ENCODE measurements at places on chromosomes 3 and 15.

DNA sequence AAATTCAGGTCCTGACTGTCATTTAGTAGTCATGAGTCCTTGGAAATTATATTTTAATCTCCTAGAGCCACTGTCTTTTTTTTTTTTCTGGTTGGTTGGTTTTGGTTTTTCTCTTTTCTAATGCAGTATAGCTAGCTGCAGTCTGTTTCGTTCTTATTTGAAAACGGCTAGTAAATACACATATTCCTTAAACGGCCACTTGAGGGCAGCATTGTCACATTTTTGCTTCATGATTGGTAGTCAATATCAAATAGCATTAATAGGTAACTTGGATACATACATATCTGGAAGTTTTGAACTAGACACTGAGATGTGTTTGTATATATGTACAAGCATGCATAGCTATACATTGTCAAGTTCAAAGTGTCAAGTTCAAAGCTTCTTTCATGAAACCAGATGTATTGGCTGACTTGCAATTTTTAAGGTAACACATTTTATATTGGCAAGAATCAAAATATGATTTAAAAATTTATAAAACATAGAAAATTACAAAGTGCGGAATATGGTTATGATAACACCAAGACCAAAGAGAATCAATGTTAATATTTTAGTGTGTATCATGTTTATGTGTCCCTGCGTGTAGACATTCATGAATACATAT is 22.5 kb downstream of the GABRA5 start:
- DNase-seq = no peak

DNA sequence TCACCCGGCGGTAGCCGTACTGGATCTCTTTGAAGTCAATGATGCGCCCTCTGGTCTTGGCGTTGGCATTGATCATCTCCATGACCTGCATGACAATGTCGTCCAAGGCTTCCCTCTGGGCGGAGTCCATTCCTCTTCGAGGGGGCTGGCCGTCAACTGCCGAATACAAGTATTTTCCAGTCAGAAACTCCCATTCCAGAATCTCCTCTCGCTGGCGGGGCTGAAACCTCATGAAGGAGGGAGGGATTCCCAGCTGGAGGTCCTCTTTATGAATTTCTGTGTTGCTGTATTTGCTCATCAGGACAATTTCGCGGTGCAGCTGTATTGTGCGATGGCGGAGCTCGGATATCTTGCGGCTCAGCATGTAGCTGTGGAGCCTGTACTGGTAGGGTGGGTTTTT is 73.4 kb downstream of the CHSY1 start:
- DNase-seq = no peak

GRCh38 chr3:40387001-40387894 is at the start of gene ENTPD3:
Gene ENTPD3, plus strand, starts transcription at chr3:40387184. Its CDS starts 874 bp downstream, at chr3:40388058.
- DNase-seq = no peak

GRCh38 chr15:70241561-70242320 is 144.0 kb upstream of the TLE3 start:
- no peak for DNase-seq

DNA sequence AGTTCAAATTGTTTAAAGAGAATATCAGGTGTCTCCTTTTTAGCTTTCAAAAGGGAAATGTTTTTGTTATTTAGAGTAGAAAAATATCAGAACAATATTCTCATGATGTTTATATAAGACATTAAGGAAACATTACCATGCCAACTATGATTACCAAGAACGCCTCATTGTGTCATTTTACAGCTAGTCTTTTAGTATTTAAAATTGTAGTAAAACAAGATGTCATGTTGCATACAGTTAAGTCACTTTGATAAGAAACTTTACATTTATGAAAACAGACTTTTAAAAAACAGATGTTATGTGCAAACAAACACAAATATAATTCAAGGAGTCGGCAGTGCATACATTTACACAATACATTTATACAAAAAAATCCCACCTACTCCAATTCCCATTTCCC is 4.4 kb downstream of the PLSCR4 start:
- no peak for DNase-seq

DNA sequence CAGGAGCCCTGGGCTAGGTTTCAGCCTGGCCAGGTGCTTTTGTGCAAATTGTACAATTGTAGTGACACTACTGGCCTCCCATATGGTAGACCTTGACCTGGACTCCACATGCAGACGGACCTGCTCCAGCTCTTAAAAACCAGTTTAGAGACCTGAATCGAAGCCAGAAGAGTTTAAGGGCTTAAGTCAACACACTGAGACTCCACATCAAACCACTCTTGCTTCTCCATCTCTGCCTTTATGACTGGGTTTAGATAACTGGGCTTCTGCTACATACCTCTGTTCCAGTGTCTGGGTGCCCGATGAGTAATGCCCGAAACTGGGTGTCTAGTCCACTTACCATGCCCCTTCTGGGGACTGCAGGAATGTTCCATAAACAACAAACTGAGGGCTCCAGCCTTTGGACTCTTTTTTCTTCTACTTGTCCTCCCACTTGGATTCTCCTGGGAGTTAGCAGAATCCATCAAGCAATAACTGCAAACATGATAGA is 32.8 kb downstream of the TMEM212 start:
- no peak for DNase-seq

DNA sequence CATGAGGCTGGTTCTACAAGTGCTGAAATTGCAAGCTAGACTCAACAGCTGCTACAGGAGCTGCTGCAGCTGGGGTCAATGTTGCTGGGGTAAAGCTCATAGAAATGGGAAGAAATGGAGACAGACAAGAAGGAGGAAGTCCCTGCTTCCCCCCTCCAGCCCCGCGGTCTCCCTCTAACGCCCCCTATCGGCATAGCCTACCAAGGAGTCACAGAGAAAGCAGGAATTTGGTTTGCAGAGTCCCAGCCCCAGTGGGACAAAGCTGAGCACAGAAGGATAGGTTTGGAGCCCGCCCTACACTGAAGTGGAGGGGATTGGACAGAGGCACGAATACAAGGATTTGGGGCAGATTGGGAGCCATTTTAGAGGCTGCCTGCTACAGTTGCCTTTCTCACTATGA is 176.9 kb upstream of the ANKRD28 start:
- DNase-seq = no peak

DNA sequence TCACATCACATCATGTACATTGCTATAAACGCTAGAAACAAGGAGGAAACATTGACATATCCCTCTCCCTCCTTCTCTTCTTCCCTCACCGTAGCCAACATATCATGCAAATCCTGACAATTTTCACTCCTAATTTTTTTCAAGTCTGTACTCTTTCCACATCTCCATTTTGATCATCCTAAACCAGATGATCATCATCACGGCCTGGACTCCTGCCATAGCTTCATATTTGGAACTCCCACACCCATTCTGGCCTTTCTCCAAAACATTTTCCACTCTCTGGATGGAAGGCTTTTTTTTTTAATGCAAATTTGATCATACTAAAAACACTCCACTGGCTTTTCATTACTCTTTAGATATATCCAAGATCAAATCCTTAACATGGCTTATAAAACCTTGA is 248.0 kb upstream of the CNTN3 start:
- DNase-seq = no peak

- no peak for DNase-seq
These were observed 21.0 kb downstream of the CPN2 start for GRCh38 chr3:194330160-194330559.

DNA sequence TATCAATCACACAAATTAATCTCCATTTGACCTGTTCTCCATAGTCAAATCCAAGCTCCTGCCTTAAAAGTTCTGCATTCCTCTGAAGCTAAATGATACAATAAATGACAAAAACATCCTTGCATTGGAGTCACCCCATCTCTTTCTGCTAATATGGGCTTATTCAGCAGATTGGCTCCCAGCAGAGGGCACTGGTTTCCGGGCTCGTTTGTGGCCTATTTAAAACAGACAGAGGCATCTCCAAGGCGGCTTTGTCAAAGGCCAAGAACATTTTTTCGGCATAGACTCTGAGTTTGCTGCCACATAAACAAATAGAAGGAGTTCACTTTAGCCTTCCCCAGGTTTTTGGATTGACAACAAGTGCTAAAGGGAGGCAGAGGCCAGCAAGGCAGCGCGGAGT is 204.4 kb upstream of the RASGRP1 start:
- DNase-seq = no peak

- DNase-seq = no peak
These were observed 10.8 kb downstream of the TBC1D21 start for GRCh38 chr15:73884159-73884558.

GRCh38 chr3:12157026-12157425 is 1.7 kb downstream of the TIMP4 start:
- DNase-seq = no peak

GRCh38 chr3:150996731-150997130 is 24.2 kb upstream of the CLRN1 start:
- no peak for DNase-seq

DNA sequence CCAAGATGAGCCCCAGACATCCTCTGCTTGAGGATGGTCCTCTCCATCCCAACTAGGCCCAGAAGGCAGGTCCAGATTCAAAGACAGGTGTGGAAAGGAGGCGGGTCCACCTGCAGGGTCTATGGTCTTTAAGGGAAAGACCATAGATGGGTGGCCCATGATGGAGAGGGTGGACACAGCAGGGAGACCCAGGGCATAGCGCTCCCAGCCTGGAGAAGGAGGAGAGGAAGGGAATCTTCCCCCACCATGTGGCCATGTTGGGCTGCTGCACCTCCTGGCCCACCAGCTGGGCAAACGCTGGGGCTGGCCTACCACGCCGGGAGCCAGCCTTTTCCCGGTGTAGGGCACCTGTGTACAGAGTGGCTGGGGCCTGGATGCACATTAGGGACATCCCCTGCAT is 265.2 kb upstream of the TLE3 start:
- no peak for DNase-seq

DNA sequence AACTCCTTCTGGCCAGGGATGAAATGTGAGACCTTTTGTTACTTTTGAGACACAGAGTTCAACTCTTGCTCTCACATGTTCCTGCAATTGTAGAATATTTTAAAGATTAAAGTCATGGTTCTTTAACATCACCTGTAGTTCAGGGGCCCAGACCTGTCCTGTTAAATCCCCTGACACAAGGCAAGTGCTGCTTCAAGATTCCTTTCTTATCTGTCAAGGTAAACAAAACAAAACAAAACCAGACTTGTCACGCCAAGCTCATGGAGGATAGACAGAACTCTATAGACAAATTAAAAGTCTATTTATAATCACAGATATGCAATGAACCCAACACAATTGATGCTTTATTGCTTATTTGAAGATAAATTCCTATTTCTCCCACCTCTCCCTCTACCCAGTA is 48.6 kb upstream of the NEDD4 start:
- DNase-seq = no peak

DNA sequence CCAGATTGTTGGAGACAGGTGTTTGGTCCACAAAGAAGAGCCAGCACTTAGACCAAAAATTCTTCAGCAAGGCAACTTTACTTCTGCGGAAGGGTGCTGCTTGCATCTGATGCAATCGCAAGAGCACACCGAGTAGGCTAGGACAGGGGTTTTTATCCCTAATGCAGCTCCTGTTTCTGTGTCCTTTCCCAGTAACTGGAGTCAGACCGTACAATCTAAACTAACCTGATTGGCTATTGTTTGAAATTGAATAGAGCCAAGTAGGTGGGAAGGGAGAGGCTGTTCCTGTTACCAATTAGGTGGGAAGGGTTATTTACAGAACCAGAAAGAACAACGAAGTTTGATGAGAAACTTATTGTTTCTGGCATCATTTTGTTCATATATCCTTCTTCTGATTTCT is 77.6 kb downstream of the CHCHD4 start:
- no peak for DNase-seq

- DNase-seq = no peak
These were observed 141.5 kb downstream of the PLOD2 start for GRCh38 chr3:146019508-146019907.

- DNase-seq = no peak
These were observed 13.3 kb upstream of the KIF23 start for GRCh38 chr15:69400850-69401249.

DNA sequence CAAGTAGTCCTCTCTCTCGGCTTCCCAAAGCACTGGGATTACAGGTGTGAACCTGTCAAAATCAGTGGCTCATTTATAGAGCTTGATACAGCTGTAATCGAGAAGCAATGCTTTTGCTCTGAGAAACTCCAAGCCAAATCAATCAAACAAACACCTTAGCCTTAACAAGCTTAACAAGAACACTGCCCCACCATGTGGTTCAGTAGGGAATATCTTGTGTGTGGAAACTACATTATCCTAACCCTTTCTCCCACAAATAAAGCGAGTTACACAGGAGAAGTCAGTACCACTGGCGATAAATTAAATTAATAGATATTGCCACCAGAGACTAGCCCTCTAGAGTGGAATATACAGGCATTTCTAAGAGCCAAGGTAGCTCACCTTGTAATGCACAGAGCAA is 13.9 kb downstream of the CDAN1 start:
- no peak for DNase-seq

DNA sequence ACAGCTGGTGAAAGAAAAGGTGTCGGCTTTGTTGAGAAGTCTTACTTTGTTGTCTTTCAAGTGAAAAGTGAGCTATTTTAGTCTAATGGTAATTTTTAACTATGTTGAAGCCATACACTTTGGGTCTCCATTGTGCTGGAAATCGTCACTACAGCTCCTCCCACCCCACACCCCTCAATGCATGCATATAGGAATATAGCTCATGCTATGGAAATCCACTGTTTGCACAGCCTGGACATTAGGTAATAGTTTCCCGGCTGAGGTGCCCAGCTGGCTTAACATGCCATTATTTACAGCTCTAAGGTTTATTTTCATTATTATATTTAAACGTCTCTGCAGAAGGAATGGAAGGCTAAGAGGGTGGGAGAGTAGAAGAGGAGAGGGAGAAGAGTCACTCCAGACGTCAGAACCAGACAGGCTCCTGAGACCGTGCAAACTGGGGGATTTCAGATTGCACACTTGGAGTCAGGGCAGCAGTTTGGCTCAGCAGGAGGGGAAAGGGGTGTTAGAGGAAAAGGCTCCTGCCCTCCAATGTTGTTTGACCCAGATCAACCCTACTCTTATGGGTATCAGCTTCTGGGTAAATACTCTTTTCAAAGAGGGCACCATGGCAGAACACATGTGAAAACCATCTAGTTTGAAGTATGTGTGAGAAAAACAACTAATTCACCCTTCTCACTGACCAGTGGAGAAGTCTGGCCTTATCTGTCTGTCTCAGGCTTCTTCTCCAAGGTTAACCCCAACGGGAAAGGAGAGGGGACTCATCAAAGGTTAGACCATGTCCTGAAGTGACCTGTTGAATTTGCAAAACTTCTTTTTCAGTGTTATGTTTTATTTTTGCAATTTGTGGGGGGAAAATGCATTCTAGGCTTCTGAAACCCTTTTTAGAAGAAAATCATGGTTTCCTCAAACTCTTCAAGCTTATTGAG is 218.7 kb upstream of the CTDSPL start:
- DNase-seq = no peak

- DNase-seq = no peak
These were observed 406.1 kb upstream of the ALCAM start for GRCh38 chr3:104960579-104960978.

- DNase-seq = peak; percentile 33
These were observed 40.8 kb downstream of the CHST14 start for GRCh38 chr15:40511472-40512133.

- DNase-seq = no peak
These were observed 81.0 kb downstream of the PLXNA1 start for GRCh38 chr3:127063916-127064315.
